Nephron progenitor cell (in vitro differentiated cells): ENCODE measurements at places on chromosomes 1 and 21.

DNA sequence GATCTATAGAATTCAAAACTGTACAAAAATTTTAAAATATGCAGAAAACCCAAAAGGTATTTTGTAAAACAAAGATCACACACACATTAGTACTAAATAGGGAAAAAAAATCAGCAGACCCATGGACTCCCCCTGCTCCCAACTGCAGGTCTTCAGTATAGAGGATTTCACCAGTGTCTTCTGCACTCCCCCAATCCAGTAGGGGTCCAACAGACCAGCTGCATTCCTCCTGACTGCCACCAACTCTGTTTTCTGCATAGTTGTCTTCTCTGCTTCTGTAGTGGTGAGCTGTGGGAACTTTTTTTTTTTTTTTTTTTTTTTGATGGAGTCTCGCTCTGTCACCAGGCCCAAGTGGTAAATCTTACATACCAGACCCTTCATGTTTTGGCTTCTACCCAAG lies 21.9 kb downstream of the CLCA2 start:
- DNase-seq: no peak

DNA sequence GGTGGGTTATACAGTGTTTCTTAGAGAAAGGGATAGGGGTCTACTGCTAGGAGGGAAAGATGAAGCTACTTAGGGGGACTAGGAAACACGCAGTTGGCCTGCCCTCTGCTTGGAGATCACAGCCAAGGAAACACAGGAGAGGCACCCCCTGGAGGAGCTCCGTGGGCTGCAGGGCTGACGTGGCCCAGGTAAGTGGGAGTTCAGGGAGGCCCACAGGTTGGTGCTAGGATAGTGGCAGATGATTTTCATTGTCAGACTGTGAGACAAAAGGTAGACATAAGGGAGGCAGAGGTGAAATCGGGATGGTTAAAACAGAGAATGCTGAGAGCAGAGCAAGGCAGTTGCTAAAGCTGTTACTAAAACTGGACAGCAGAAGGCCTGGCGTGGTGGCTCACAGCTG lies 463.0 kb downstream of the DSCAM start:
- DNase-seq: no peak

DNA sequence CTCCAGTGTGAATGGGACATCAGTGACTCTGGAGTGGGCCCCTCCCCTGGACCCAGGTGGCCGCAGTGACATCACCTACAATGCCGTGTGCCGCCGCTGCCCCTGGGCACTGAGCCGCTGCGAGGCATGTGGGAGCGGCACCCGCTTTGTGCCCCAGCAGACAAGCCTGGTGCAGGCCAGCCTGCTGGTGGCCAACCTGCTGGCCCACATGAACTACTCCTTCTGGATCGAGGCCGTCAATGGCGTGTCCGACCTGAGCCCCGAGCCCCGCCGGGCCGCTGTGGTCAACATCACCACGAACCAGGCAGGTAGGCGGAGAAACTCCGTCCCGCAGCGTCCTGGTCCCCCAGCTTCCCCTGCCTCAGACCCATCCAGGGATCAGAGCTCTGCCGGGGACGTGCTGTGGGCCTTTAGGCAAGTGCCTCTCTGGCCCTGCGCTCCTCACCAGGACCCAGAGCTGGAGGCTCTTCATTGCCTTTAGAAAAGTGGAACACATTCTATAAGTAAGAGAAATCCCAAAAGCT lies 25.7 kb downstream of the EPHA8 start:
- no peak for DNase-seq

DNA sequence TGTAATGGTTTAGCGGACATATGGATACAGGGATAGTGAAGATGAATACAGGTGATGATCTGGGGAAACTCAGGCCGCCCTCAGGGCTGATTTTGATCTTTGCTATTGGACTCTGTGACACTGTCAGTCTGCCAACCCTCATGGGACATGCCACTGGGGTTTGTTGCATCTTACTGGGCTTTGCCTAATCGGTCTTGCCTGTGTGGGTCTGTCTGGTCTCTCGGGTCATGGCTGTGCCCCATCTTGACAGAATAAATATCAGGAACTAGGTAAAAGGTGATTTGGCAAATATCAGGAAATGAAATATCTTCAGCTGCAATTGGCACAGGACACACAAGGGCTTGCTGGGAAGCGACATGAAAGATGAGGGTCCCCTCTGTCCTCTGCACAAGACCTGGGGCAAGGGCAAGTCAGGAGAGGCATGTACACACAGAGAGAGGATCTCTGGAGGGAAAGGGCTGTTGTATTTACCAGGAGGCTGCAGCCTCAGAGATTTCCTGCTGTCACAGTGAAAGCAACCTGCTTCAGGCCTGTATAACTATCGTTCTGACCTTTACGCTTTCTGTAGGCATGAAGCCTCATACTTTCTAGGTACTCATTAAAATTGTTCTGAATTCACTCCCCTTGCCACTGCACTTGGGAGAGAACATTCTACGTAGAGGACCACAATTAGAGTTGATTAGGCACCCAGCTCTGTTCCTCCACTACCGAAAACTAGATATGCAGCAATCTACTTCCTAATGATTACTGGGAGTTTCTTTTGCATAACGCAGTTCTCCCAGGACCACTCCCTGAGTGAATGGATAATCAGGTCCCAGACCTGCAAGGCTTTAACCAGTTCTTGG lies 52.0 kb upstream of the GADD45A start:
- DNase-seq: no peak

DNA sequence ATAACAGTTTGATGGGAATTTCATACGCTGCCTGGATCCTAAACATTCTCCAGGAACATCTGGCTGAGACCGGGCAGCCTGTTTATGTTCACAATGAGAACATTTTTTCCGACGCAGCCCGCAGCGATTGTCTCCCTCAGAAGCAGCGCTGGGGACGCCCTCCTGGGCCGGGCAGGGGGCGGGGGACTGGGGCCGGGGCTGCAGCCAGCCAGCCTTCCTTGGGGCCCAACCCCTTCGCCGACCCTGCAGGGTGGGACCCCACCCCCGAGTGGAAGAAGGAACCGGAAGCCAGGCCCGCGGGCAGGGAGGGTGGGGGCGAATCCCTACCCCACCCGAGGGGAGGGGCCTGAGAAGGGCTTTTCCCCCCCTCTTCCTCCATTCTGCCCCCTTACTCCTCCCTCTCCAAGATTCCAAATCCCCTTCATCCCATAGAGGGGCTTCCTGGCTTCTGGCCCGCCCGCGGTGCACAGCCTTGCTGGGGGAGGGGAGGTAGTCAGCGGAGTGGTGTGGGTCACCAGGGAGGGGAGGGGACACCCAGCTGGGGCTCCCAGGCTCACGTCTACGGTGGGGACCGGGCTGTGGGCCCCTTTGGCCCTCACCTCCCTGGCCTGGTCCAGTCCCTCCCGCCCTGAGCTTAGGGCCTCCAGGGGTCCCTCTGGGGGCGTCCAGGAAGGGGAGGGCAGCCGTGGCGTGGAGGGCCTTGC lies 60.6 kb downstream of the WNT9A start:
- peak; percentile 54 for DNase-seq

DNA sequence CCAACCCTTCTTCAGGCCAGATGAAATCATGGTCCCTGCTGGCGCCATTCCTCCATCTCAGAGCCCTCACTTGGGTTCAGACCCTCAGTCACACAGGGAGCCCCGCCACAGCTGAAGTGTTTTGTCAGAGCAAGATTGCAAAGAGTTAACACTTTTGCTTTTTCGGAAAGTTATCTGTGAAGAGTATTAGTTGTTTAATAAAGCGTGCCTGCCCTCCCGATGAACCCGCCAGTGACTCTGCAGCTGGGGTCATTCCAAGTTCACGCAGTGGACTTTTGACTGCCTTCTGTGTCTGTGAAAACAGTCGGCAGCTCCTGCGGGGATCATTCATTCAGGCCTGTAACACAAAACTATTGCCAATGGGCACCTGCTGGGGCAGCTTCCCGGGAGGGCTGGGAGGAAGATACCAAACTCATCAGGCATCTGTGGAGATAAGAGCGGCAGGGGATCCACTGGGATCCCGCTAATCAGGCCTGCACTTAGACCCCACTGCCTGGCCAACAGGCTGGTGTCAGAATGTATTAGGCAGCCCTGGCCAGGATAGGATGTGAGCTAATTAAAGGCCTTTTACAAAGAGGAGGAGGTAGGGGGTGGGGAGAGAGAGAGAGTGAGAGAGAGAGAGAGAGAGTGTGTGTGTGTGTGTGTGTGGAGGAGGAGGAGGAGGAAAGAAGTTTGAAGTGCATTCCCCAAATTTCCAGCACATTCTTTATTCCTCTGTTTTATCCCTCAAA lies 184.5 kb downstream of the DHRS3 start:
- peak; percentile 38 for DNase-seq

- no peak for DNase-seq
These were observed 153.0 kb downstream of the KCTD3 start for GRCh38 chr1:215720126-215720525.

- no peak for DNase-seq
These were observed 810.2 kb upstream of the ADAMTS5 start for GRCh38 chr21:27776925-27777553.

GRCh38 chr21:44424608-44425306 lies 30.6 kb upstream of the LRRC3 start:
- no peak for DNase-seq

- no peak for DNase-seq
These were observed 98.6 kb upstream of the ZNF644 start for GRCh38 chr1:91120421-91120820.

- DNase-seq: no peak
These were observed 28.0 kb upstream of the KAZN start for GRCh38 chr1:14570514-14570913.

DNA sequence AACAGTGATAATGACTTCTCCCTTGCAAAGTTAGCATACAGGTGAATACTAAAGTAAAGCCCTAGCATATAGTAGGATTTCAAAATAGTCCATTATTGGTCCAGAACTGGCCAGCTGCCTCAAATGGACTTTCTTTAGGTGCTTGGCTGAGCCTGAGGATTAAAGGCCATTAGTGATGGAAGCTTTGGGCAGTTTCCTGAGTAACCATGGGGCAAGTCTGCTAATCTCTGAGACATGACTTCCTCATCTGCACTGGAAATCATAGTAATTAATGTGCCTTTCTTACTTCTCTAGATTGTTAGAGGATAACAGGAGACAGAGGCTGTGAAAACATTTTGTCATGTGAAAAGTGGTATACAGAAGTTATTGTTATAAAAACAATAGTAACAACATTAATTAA lies 156.5 kb upstream of the UBE2U start:
- no peak for DNase-seq

GRCh38 chr21:37551331-37551992 lies 184.9 kb downstream of the DYRK1A start:
- no peak for DNase-seq

DNA sequence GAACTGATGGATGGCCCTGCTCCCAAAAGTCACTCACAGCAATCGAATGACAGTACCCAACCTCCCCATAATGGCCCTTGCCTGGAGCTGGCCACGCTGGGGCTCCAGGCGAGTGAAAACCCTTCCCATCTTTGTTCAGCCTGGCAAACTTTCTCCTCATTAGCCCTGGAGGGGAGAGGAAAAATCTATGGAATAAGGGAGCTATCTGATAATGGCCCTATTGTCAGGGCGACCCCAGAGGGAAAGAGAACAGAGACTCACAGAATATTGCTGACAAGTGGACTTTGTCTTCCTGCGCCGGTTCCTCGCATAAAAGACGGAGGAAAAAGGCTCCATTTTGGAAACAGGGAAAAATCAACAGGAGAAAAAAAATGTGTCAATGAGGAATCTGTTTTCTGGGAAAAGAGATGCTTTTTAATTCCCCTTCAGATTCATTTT lies 13.0 kb upstream of the ARHGEF16 start:
- no peak for DNase-seq

DNA sequence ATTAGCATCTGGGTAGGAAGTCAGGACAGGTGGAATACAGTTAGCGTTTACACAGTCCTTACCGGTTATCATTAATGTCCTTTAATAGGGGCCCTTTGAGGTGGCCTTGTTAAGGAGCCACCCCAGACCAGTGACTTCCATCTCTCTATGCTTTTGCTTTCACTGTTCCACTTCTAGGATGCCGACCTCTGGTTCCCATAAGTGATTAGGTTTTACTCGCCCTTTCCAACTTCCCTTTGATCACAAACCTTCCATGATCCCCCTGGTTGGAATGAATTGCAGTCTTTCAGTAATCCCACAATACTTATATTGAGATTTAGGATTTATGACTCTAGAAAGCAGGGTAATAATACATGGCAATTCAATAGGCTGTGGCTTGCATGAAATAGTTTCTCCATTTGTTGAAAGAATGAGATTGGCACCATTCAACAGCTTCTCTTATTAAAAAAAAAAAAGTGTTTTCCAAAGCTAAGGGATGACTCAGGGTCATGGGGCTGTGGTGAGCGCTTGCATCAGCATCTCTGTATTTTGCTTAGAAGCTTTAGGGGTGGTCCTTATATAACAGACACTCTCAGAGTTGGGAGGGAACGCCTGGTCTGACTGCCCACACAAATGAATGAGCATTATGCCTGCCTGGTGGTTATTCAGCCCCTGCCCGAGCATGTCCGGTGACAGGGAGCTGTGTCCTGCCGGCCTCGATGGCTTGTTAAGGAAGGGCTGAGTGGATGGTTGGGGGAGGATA lies 110.5 kb downstream of the CNIH3 start:
- DNase-seq: no peak

DNA sequence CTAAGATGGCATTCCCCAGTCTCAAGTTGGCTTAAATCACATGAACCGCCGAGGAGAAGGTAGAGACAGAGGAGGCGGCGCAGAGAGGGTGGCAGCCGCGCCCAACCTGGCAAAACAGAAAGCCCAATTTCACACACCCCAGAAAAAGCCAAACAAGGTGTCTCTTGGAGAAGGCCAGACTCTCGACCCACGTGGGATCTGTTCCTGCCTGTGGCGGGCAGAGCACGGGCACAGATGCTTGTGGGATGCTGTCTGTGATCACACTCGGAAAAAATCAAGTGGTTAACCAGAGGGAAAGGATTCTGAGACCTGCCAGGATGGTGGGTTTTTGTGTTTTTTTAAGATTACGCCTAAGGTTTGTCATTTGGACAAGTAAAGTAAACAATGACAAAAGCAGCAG lies 80.7 kb downstream of the MRPL37 start:
- DNase-seq: no peak

DNA sequence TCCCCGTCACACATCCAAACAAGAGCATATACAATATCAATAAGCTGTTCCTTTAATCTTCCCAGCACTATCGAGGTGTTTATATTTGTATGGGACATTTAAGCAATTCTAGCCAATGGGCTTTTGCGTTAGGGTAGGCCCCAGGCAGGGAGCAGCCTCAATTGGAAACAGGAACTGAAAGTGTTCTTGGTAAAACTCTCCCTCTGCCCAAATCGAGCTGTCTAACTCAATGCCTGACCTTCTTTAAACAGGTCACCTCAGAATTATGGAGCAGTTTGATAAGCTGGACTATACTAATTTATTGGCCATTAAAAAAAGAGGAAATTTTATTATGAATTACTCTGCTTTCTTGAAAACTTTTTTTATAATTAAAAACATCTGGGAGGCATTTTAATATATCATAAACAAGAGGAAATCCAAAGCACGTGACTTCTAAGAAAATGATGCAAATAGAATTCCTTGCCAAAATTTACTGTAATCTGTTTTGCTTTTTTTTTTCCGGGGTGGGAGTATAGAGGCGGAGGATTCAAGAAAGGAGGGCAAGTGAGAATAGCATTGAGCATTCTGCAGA lies 498.1 kb downstream of the LMO4 start:
- no peak for DNase-seq

DNA sequence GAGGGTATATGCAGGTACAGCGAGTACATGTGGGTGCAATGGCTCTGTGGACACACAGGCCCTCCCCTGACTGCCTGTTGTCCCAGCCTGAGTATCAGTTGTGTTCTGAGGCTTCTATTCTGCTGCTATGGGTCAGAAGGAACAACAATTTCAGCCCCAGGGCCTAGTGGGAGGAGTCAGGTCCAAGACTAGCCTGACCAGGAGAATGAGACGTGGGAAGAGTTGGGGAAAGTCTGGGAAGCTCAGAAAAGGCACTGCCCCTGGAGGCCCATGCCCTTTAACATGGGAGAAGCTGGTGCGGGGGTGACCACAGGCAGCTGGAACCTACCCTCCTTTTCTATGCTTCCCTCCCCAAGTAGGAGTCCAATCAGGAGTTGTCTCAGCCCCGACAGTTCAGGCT lies 7.7 kb downstream of the IGSF8 start:
- DNase-seq: no peak
